ENCODE measurements at places on chromosomes 2 and 18.

DNA sequence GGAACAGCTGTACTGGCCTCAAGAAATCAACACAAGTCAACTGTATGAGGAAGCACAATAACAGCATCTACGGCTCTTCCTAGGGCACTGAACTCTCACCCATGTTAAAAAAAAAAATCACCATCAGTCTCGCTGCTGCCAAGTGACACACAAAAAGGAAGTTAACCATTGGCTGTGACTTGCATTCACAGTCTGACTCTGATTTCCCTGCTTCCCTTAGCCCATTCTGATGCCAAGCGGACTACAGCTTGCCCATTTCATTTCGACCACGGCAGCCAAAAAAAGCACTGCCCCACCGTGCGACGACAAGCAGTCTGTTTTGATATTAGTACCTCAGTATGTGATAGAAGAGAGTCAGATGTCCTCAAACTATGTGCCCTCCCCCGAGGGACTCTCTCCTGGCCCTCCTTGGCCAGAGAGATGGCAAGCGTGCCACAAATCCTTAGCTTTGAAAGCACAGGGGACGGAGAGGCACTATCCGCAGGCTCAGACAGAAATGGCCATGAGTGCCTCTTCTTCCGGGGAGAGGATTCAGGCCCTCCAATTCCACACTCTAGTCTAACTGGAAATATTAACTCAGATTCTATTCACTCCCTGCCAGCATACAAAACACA lies 250.0 kb downstream of the TCF4 start:
- no peak overlapping the region for H3K4me3 ChIP-seq
- no peaks in the 10 kb centered on the region for H3K36me3 ChIP-seq
- H3K4me1 ChIP-seq, result peaks cover 61% of the 10 kb centered on the region
- DNase-seq, result no peak
- H3K27ac ChIP-seq, result peak overlapping the region; percentile 83

GRCh38 chr2:211789982-211790381 lies 748.6 kb downstream of the ERBB4 start:
- H3K4me3 ChIP-seq, result no peak overlapping the region
- no peaks in the 10 kb centered on the region for H3K27me3 ChIP-seq
- no peaks in the 10 kb centered on the region for H3K36me3 ChIP-seq
- no peak for DNase-seq

DNA sequence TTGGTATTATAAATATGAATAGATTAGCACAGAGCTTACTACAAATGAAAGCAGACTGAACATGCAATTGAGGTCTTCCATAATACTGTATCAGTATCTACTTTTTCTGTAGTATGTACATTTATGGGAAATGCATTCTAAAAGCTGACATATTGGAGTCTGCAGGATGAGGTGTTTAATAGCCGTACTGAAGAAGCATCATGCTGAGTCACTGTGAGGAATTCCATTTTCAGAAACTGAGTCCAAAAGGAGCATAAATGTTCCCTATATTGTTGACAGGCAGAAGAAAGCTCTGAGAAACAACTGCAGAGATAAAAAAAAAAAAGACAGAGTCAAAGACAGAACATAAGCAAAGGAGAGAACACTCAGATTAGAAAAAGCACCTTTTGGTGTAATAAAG lies 366.7 kb upstream of the SPHKAP start:
- H3K27ac ChIP-seq, result no peak overlapping the region
- H3K36me3 ChIP-seq, result no peaks in the 10 kb centered on the region
- no peak overlapping the region for H3K4me3 ChIP-seq
- no peaks in the 10 kb centered on the region for H3K4me1 ChIP-seq
- no peak for DNase-seq

- H3K36me3 ChIP-seq, result no peaks in the 10 kb centered on the region
- DNase-seq, result peak; percentile 59
- H3K27ac ChIP-seq, result no peak overlapping the region
- peak overlapping the region; percentile 58 for H3K4me3 ChIP-seq
- H3K27me3 ChIP-seq, result peaks cover 9% of the 10 kb centered on the region
These were observed 665 bp upstream of the CACNB4 start for GRCh38 chr2:152099367-152100050.

GRCh38 chr2:194166818-194167217 lies 1490.2 kb upstream of the SLC39A10 start:
- no peak overlapping the region for H3K4me3 ChIP-seq
- H3K27me3 ChIP-seq, result no peaks in the 10 kb centered on the region
- no peaks in the 10 kb centered on the region for H3K36me3 ChIP-seq
- no peaks in the 10 kb centered on the region for H3K4me1 ChIP-seq
- no peak overlapping the region for H3K27ac ChIP-seq

DNA sequence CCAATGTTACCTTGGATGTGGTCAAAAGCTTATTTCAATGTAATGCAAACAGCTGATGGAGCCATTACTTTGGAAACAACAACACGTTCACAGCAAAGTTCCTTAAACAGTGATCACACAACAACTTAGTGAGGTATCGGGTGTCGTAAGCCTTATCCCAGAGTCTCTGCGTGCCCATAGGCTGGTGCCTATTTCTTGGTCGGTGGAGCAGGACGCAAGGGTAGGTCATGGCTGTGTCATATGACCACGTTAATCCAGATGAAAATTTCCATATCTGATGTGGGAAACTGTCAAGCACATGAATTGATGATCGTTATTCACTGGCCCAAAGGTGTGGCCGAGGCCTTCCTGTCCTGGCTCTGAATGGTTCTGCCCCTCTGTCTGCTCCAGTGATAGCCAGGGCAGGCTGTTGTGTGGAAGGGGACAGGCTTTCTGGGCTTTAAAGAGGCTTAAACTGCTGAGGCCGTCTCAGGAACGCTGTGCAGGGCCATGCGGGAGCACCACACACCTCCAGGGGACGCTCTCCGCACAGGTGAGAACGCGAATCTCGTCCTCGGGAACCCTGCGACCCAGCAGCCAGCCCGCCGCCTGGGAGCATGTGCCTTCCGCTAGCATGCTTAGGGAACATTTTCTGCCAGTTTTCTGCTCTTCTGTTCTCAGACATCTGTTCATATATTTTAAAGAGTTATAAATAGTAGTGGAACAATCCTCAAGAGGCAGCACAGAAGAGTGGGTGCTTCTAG lies 90.6 kb downstream of the KCTD1 start:
- peaks cover 15% of the 10 kb centered on the region for H3K4me1 ChIP-seq
- DNase-seq, result no peak
- H3K27me3 ChIP-seq, result no peaks in the 10 kb centered on the region
- H3K27ac ChIP-seq, result no peak overlapping the region
- no peak overlapping the region for H3K4me3 ChIP-seq

DNA sequence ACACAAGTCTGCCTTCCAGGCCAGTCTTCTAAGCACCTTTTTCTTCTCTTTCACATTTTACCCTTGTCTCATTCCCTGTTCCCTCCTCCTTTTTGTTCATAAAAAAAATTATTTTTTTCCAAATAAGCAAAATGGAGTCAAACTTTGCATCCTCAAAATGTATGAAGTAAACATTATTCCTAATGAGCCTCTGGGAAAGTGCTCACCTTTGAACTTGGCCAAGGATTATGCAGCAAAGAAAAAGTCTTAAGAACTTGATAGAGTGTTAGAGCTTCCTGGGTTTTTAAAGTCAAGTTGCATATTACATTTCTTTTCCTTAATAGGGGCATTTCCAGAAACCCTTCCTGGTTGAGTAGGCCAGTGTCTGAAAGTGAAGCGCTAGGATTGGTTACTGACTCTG lies 31.6 kb downstream of the EPAS1 start:
- H3K36me3 ChIP-seq, result no peaks in the 10 kb centered on the region
- no peak overlapping the region for H3K4me3 ChIP-seq
- H3K27ac ChIP-seq, result no peak overlapping the region
- DNase-seq, result no peak
- H3K4me1 ChIP-seq, result peaks cover 12% of the 10 kb centered on the region
- H3K27me3 ChIP-seq, result no peaks in the 10 kb centered on the region

DNA sequence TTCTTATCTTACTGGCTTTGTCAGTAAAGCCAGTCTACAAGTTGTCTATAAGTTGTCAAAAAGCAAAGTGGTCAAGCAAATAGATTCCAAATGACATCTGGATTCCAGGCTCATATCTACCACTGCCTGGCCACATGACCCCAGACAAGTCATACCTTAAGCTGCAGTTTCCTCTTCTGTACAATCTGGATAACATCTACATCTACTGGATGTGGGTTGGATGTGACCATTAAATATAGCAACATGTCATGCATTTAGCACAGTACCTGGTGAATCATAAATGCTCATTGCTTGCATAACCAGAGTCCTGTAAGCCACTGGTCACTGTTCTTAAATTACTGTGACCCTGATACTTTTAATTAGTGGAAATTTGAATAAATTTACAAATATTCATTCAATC lies 16.8 kb downstream of the COBLL1 start:
- no peak overlapping the region for H3K4me3 ChIP-seq
- no peak overlapping the region for H3K27ac ChIP-seq
- no peaks in the 10 kb centered on the region for H3K27me3 ChIP-seq
- peak; percentile 38 for DNase-seq

GRCh38 chr2:43027097-43027873 lies 199.1 kb downstream of the ZFP36L2 start:
- peaks cover 24% of the 10 kb centered on the region for H3K4me1 ChIP-seq
- H3K27me3 ChIP-seq, result no peaks in the 10 kb centered on the region
- no peaks in the 10 kb centered on the region for H3K36me3 ChIP-seq
- no peak for DNase-seq

DNA sequence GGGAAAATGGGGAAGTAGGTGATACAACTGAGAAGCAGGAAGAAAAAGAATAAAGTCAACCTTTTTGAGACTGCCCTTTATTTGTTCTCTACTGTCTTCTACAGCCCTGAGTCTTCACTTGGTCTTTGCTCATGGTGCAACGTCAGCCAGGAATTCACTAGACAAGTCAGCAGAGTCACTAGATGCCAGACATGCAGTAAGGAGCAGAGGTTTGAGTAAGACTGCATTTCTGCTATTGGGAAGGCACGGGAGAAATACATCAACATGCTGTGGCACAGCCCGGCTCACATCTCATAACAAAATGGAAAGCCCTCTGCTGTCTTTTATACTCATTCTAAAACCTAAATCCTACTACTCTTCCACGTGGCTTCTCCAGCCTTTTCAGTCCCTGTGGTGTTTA lies 67.1 kb downstream of the PRELID3A start:
- no peak overlapping the region for H3K4me3 ChIP-seq
- no peak overlapping the region for H3K27ac ChIP-seq
- no peak for DNase-seq

DNA sequence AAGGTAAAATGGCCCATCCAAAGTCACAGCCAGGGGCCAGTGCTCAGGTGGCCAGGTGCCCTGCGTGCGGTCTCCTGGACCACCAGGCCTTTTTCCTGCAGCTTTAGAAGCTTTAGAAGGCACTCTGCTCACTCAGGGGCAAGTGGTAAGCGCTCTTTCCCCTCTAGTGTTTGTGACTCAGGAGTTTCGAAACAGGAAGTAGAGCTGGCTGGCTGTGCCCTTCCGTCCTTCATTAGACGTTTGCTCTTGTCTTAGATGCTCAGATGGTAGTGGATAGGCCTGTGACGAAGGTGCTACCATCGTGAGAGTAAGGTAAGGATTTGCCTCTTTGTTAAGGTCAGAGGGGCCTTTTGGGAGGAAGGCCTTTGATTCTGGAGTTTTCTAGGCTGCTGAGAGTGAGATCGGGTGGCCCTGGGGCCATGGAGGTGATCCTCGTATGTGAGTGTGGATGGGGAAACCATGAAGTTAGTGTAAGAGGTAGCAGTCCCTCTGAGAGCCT lies at the start of gene CASP8:
TSS of gene CASP8 (plus strand) at position 235 of the 499 bp plus-strand sequence. CDS start 5,951 bp downstream, outside the sequence.
- H3K27me3 ChIP-seq, result no peaks in the 10 kb centered on the region
- peak; percentile 90 for DNase-seq
- no peaks in the 10 kb centered on the region for H3K36me3 ChIP-seq
- H3K27ac ChIP-seq, result peak within 1 kb of the TSS; percentile 99

DNA sequence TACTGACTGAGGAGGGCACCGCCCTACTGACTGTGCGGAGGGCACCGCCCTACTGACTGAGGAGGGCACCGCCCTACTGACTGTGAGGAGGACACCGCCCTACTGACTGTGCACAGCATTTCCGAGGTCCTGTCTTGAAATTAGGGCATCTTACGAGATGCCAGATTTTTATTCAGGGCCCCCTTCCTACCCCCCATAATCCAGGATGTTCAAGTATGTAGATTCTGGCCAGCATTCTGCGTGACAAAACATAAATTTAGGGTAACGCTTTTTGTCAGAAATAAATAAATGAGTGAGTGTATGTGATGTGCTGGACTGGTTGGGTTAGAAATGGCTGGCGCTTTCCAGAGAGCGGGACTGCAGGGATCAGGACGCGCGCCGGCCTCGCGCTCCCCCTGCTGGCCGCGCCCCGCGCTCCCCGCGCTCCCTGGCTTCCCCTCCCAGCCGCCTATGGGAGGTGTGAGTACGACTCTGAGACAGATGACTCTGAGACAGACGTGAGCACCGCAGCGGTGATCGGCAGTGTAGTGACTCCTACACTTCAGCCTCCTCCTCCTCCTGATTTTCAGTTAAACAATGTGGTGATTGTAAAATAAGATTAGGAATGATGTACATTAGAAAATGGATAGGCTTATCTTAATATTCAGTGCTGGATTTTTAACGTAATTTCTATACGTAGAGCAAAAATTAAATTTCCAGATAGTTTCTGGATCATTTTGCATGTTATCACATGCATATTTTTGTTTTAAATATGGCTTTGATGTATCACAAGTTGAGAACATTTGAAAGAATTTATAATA lies 149.2 kb upstream of the NFATC1 start:
- no peaks in the 10 kb centered on the region for H3K27me3 ChIP-seq
- H3K27ac ChIP-seq, result no peak overlapping the region
- DNase-seq, result peak; percentile 71
- H3K36me3 ChIP-seq, result no peaks in the 10 kb centered on the region

- no peaks in the 10 kb centered on the region for H3K27me3 ChIP-seq
- H3K4me3 ChIP-seq, result peak overlapping the region; percentile 78
- peaks cover 21% of the 10 kb centered on the region for H3K36me3 ChIP-seq
- peak; percentile 50 for DNase-seq
These were observed 34.0 kb downstream of the NAPG start for GRCh38 chr18:10559553-10560451.

DNA sequence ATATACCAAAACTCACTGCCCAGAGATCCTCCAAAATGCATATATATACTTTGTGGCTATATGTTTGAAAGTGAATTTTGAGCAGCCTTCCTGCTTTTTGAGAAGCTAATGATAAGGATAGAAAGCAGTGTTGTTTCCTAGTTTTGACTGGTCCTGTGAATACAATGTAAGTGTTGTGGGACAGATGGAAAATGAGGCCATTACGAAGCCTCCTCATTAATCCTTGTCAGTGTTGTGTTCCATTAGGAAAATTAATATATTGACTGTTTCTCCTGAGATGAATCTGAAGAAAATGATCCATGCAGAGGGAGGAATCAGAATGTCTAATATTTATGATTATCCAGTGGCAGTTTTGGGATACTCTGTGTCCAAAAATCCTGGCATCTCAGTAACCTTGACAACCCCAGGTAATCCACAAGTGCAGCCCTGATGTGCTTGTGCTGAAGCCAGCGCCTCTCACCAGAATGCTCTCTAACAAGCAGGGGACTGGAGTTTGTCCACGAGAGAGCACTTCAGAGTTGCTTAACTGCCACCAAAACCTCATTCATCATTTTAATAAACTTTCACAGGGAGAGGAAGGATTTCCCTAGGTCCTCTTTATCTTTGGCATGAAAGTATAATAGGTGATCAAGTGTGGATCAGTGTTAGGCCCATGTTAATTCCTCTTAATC lies 418.6 kb downstream of the CMPK2 start:
- no peaks in the 10 kb centered on the region for H3K36me3 ChIP-seq
- H3K4me3 ChIP-seq, result no peak overlapping the region
- no peak for DNase-seq

- peaks cover 8% of the 10 kb centered on the region for H3K27me3 ChIP-seq
- no peak overlapping the region for H3K4me3 ChIP-seq
- H3K4me1 ChIP-seq, result peaks cover 3% of the 10 kb centered on the region
- H3K27ac ChIP-seq, result no peak overlapping the region
- no peak for DNase-seq
These were observed 73.9 kb downstream of the MARCO start for GRCh38 chr2:119015845-119016244.

Measured in common myeloid progenitor, CD34-positive (primary cell).